NCI-H510A (cell line): ENCODE measurements at places on chromosomes 5 and 9.

DNA sequence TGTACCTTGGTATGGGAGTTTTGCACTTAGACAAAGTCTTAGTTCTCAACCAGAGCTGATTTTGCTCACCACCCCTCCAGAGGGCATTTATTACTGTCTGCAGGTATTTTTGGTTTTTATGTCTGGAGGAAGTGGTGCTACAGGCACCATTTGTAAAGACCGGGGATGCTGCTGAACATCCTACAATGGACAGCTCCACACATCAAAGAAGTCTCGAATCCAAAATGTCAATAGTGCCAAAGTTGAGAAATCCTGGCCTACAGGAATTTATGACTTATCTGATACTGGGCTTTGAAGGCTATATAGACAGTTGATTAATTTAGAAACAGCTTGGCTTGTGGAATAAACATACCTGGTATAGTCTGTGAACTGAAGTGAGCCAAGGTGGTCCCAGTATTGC, 137.5 kb downstream of the PIP5K1B start:
- DNase-seq: no peak

DNA sequence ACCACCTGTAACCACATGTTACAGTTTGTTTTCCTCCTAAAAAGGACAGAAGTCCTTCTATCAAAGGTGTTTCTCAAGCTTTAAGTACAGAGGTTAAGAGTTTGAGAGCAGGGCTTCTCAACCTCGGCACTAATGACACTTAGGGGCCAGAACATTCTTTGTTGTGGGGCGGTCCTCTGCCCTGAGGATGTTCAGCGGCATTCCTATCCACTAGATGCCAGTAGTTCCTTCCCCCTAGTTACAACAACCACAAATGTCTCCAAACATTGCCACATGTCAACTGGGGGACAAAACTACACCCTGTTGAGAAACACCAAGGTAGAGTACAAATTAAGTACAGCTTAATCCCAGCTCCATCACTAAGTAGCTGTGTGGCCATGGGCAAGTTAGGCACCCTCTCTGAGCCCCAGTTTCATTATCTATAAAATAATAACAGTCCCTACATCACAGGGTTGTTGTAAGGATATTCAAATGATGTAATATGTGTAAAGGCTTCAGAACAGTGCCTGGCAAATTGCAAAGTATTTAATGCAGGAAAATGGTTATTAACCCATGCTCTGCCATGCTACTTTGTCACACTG, 44.6 kb downstream of the PIP5K1B start:
- no peak for DNase-seq

DNA sequence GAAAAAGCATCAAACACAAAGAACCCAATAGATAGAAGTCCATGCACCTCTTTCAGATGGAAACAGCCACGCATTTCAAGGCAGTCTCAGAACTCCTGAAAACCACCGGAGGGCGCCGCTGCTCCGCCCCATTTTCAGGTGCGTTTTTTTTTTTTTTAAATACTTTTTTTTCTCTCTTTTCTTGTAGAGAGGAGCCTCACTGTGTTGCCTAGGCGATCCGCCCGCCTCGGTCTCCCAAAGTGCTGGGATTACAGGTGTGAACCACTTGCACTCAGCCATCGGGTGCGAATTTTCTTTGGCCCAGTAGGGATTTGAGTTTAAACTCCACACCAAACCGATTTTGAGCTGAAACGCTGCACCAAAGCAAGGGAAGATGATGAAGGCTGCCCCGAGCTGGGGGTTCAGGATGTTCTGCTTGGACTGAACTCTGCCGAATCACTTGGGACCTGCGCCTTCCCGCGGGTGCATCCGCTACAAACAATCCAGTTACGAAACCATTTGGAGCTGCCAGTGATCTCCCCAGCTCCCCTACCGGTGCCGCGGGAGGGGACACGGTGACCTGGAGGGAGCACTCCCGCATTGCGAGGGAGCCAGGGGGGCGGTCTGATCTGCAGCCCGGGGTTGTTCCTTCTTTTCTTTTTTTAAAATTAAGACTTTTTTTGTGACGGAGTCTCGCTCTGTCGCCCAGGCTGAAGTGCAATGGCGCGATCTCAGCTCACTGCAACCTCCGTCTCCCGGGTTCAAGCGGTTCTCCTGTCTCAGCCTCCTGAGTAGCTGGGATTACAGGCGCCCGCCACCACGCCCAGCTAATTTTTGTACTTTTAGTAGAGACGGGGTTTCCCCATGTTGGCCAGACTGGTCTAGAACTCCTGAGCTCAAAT, 1.4 kb downstream of the PTGR1 start:
- DNase-seq: peak; percentile 17

- DNase-seq: no peak
These were observed 308.8 kb downstream of the ARHGAP26 start for GRCh38 chr5:143078971-143079370.

DNA sequence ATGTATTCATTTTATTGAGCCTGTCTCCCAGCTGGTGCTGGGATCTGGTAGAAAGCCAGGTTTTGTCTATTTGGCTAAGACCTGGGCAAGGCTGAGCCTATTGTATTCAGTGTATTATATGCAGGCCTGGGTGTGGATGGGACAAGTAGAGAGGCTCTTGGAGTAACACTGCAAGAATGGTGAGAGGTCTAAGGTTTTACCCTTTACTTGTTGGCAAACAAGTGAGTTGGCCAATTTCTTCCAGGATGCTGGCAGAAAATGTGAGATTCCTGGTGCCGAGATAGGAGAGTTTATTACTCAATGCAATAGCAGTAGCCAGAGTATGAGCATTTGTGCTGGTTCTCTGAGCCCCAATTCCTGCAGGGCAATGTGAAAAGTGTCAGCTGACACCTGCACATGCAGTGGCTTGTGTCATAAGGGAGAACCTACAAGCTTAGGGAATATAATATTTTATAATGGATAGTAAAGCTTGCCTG, 141.7 kb upstream of the PRLR start:
- DNase-seq: no peak

- no peak for DNase-seq
These were observed 20.0 kb downstream of the MOCS2 start for GRCh38 chr5:53089481-53089991.

- no peak for DNase-seq
These were observed 452.9 kb upstream of the DMAC1 start for GRCh38 chr9:8252445-8252844.

DNA sequence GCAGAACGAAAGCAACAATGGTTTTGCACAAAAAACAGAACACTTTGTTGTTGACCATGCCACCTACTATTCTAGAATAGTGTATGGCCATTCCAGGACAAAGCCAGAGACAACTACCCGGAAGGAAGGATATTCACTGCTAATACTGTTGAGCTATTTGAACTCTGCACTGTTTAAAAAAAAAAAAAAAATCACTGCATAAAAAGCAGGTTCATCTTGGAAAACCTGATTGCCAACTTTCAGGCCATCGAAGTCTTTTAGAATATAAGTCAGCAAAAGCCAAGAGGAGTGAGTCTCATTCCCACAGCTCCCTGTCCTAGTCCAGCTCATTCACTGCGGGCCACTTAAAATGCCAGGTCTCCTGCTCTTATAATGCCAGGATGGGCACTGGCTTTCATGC, 4.0 kb downstream of the ENC1 start:
- no peak for DNase-seq

DNA sequence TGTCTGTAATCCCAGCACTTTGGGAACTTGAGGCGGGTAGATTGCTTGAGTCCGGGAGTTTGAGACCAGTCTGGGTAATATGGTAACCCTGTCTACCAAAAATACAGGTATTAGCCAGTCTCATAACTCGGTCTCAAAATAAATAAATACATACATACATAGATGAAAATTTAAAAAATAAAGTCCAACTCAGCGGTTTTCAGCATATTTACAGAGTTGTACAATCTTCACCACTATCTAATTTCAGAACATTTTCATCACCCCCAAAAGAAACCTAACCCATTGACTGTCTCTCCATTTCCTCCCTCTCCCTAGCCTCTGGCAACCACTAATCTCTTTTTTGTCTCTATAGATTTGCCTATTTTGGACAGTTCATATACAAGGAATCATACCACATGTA, 10.7 kb downstream of the RMND5B start:
- DNase-seq: no peak

DNA sequence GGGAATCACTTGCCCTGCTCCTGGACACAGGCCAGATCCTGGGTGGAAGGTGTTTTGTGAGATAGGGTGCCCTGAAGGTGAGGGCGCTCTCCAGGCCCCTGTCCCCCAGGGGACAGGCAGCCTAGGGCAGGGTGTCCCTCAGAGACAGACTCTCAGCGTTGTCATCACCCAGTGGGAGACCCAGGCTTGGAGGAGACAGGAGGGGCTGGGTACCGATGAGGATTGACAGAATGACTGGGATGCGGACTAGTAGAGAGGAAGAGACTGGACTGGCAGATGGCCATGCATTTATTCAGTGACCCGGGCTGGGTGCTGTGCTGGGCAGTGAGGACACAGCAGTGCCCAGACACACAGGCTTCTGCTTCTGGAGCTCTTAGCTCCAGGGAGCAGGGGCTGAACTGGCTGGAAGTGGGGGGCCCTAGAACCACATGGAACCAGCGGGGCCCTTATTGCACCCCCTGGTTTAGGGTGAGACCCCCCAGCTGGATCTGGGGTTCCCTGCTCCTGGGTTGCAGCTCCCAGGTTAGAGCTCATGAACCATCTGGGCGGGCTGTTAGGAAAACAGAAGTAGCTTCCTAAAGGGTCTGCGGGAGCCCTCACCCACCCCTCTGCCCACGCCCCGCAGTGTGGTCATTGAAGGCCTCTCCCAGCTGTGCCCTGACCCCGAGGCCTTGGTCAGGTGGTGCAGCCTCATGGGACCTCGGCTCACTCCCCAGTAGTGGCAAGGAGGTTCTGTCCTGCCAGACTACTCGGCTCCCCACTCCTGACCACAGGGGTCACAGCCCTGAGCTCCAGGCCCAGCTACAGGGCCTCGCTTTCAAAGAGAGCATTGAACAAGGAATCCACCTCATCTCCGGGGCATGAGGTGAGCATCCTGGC, 116.7 kb upstream of the LMX1B start:
- DNase-seq: no peak

- DNase-seq: no peak
These were observed 72.7 kb upstream of the SPATA31E1 start for GRCh38 chr9:87810008-87810407.

DNA sequence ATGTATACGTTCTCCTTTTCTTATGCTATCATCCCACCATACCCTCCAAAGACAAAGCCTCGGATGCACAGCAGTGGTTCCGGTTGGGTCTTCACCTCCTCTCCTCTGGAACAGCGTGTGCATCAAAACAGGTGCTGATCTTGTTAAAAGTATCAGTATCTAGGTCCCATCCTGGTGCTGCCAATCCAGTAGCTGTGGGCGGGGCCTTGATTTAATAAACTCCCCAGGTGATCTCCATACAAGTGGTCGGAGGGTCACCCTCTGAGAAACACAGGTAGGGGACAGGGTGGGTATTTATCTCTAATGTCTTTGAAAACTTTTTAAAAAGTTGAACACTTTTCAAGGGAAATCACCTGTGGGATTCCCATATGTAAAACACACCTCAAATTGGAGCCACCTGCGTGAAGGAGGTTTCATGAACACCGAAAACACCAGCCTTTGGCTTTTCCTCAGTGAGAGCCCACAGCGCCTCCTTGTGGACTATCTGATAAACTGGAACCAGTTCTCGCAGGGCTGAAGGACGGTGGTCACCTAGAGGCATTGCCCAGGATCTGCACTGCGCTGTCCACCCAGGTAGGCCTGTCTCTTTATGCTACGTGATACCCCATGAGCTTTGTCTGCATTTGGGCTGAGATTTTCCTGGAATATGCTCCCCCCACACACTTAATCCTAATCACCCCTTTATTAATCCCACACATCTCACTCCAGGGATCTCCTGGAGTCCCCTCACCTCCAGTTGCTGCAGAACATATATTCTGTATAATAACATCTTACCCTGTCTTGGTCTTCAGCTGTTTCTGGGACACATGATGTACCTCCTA, 80.5 kb upstream of the EPB41L4B start:
- DNase-seq: peak; percentile 15

DNA sequence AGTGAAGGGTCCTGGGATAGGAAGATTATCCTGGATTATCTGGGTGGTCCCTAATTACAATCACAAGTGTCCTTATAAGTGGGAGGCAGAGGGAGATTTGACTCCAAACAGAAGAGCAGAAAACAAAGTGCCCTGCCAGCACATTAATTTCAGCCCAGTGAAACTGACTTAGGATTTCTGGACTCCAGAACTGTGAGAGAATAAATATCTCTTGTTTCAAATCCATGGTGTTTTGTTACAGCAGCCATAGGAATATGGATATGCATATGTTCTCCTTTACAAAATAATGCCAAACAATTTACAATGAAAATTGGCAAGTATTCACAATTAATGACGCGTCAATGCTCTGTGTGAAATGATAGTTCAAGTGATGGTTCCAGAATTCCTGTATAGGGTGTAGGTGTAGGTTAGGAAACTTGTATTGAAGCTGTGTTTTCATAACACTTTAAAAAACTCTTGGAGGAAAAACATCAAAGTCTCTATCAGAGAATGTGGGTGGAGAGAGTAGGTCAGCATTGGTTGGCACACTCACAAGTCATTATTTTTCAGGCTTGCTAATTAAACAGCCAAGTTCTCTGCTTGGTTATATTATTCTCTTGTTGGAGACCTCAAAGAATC, 19.9 kb upstream of the PLPP1 start:
- DNase-seq: no peak

GRCh38 chr9:83655433-83655832, 32.5 kb downstream of the IDNK start:
- no peak for DNase-seq

DNA sequence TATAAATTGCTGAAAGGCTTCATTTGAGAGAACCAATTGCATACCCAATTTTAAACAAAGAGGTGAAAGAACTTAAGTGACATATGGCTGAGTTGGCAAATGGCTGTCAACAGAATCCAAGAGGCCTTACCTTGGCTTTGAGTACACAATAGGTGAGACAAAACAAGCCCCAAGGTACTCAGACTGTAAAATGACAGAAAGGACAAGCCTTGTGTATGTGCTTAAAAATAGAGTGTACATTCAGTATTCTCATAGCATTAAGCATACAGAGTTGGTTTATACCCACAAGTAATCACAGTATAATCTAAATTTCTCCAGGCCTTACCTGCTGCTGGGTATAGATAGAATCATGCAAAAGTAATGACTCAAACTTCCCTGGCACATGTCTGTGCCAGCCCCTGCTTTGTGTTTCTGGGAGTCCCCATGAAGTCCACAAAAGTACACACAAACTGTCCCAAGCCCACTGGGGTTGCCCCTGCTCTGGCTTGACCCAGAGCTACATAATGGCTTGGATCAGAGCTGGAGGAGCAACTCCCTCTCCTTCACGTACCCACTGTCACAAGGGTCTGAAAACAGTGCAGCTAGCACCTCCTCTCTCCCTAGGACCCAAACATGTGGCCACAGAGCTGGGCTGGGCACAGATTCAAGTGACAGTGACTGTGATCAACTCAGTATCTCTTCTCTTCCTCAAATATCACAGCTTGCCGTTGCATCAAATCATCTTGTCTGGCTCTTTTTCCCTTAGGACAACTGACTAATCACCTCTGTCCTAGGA, 250.8 kb downstream of the ENC1 start:
- no peak for DNase-seq
